T-cell (primary cell): ENCODE measurements at places on chromosomes 4 and X.

GRCh38 chrX:102548231-102548630, 31.7 kb upstream of the TMSB15A start:
- no peak overlapping the region for H3K27ac ChIP-seq
- H3K27me3 ChIP-seq, result peaks cover 11% of the 10 kb centered on the region
- H3K4me1 ChIP-seq, result peaks cover 4% of the 10 kb centered on the region
- no peak for DNase-seq

- no peak overlapping the region for H3K4me3 ChIP-seq
- no peak for DNase-seq
- no peaks in the 10 kb centered on the region for H3K4me1 ChIP-seq
- H3K36me3 ChIP-seq, result no peaks in the 10 kb centered on the region
- H3K27me3 ChIP-seq, result no peaks in the 10 kb centered on the region
Measured at GRCh38 chrX:46278572-46278971, 266.6 kb downstream of the ZNF674 start.

- no peak overlapping the region for H3K4me3 ChIP-seq
- H3K36me3 ChIP-seq, result no peaks in the 10 kb centered on the region
- no peaks in the 10 kb centered on the region for H3K27me3 ChIP-seq
- no peak overlapping the region for H3K27ac ChIP-seq
- no peaks in the 10 kb centered on the region for H3K4me1 ChIP-seq
Measured at GRCh38 chr4:185597532-185598188, 62.4 kb upstream of the PDLIM3 start.

GRCh38 chrX:16258882-16259281, 91.6 kb downstream of the MAGEB17 start:
- H3K27ac ChIP-seq, result no peak overlapping the region
- H3K36me3 ChIP-seq, result no peaks in the 10 kb centered on the region
- H3K4me3 ChIP-seq, result no peak overlapping the region
- no peaks in the 10 kb centered on the region for H3K4me1 ChIP-seq
- no peaks in the 10 kb centered on the region for H3K27me3 ChIP-seq

GRCh38 chr4:69760455-69760854, at the start of gene SULT1B1:
Gene SULT1B1 (minus strand): TSS chr4:69760620. CDS start chr4:69755217, 5,403 bp downstream.
- H3K4me1 ChIP-seq, result peaks cover 57% of the 10 kb centered on the region
- H3K27ac ChIP-seq, result peak within 1 kb of the TSS; percentile 62
- no peaks in the 10 kb centered on the region for H3K36me3 ChIP-seq
- H3K27me3 ChIP-seq, result no peaks in the 10 kb centered on the region
